ENCODE measurements at places on chromosomes 2 and 18.

GRCh38 chr2:10149635-10150034, 27.1 kb downstream of the RRM2 start:
- no peak for DNase-seq

DNA sequence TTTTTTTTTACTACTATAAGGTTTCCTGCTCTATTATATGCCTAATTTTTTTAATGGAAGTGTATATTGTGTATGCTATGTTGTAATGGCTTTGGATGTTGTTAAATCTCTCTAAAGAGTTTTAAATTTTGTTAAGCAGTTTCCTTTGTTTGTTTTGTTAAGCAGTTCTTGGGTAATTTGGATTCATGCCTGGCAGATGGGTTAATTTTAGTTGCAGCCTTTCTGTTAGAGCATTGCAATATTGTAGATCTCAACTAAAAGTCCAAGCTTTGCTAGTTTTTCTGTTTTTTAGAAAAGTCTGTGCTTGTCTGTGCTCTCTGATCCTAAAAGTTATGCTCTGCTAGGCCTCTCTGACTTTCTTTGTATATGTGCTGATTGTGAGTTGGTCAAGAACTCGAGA, 1229.0 kb upstream of the NRXN1 start:
- no peak for DNase-seq

GRCh38 chr2:124915567-124915966, 890.5 kb downstream of the CNTNAP5 start:
- DNase-seq = no peak

GRCh38 chr18:11859903-11860407, 8.7 kb downstream of the CHMP1B start:
- no peak for DNase-seq
